NCI-H524 treated with DMSO at 0.1 percent for 48 hours (cell line): ENCODE measurements at places on chromosomes 1 and 21.

- DNase-seq: no peak
Measured at GRCh38 chr1:61273167-61273705, 190.9 kb downstream of the NFIA start.

- DNase-seq: no peak
Measured at GRCh38 chr1:69814926-69815325, 247.2 kb downstream of the LRRC7 start.

DNA sequence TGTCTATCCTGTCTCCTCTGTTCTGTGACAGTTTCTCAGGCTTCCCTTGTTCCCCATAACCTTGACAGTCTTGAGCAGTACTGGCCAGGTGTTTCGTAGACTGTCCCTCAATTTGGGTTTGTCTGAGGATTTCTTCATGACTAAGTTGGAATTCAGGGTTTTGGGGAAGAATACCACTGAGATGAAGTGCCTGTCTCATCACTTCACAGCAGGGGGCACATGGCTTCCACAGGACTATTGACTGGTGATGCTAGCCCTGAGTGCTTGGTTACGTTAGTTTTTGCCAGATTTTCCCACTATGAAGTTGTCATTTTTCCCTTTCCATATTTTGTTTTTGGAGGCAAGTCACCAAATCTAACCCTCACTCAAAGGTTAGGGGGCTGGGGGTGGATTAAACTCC, 45.7 kb downstream of the CDCP2 start:
- no peak for DNase-seq

- DNase-seq: no peak
Measured at GRCh38 chr1:67700692-67701410, 15.8 kb downstream of the GADD45A start.

GRCh38 chr1:208717525-208717924, 473.3 kb upstream of the PLXNA2 start:
- DNase-seq: no peak

GRCh38 chr1:23209770-23210169, 7.5 kb downstream of the HTR1D start:
- DNase-seq: no peak

- no peak for DNase-seq
Measured at GRCh38 chr1:159883134-159883533, 16.8 kb downstream of the CFAP45 start.

DNA sequence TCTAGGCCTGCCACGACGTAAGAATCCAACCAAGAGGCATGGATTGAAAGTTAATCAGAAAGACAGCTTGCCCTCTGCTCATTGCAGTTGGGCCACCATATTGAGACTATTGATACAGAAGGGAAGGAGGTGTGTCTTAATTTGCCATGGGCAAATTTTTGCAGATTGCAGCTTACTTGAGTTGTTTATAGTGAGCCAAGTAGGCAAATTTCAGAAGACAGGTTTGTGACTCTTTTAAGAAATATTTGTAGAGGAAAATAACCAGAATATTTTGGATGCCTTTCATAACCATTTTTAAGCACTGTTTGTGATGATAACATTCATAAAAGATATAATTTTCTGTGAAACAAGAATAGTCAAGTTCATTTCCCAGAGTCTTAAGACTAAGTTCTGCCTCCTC, 74.1 kb downstream of the PRDM2 start:
- no peak for DNase-seq

- DNase-seq: no peak
Measured at GRCh38 chr1:52670604-52671003, 27.5 kb downstream of the COA7 start.

- no peak for DNase-seq
Measured at GRCh38 chr1:162303004-162303344, 73.7 kb downstream of the SPATA46 start.

DNA sequence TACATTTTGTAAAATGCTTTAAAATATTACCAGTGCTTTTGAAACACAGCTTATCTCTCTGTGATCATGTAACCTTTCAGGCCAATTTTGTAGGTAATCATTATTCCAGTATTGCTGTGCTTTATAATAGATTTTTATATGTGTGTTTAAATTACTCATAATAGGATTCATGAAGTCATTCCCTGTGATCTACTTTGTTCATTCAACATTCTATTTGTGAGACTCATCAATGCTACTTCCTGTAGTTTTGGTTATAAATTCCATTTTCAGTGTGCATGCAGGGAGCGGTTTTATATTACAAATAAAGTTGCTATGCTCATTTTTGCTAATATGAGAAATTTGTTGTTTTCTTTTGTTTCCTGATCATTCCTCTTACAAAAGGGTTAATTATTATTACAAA, 4.1 kb upstream of the OR2M5 start:
- DNase-seq: no peak

DNA sequence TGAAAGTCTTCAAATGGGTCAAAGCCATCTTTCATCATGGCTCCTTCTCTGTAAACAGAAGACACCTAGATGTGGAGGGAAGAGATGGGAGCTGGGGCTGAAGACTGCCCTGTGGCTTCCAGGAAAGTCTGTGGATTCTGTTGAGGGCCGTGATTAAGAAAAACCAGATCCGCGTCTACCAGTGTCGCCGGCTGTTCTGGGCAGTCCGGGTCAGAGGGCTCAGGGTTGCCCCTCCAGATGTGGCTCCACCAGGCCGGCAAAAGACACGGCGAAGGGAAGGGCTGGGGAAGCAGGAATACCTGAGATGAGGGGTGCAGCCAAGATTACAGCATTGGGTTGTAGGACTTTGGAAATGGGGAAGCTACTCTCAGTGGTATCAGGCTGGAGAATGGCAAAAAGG, 162.6 kb downstream of the RHOU start:
- no peak for DNase-seq
